ENCODE measurements at places on chromosomes 11 and 22. TPM values are rescaled to one million over a fixed set of nuclear protein-coding genes. Genes with fewer than 3 reads are reported as not detected.

OR5A1 gene
- total RNA-seq, result not detected

RFPL1 gene
- total RNA-seq, result not detected

PKDREJ gene
- total RNA-seq, result not detected

HEPN1 gene
- total RNA-seq, result not detected

C11orf91 gene
- total RNA-seq, result not detected

LRRC4C gene
- not detected for total RNA-seq

MMP3 gene
- total RNA-seq, result not detected

HYOU1 gene
- total RNA-seq, result 162 TPM

MS4A14 gene
- total RNA-seq, result not detected

SYCE3 gene
- total RNA-seq, result not detected

POLDIP3 gene
- total RNA-seq, result 70.3 TPM

SRSF8 gene
- total RNA-seq, result 76.5 TPM

PATE4 gene
- not detected for total RNA-seq

OR5B2 gene
- not detected for total RNA-seq

MS4A3 gene
- 1.2 TPM for total RNA-seq

RAB3IL1 gene
- total RNA-seq, result not detected

VPREB1 gene
- not detected for total RNA-seq

MCM5 gene
- 32.6 TPM for total RNA-seq

NLRP6 gene
- 3.5 TPM for total RNA-seq

CRYBB1 gene
- not detected for total RNA-seq

LMO1 gene
- total RNA-seq, result not detected

MS4A15 gene
- not detected for total RNA-seq
